ENCODE measurements at places on chromosomes 2 and 18. TPM values are rescaled to one million over a fixed set of nuclear protein-coding genes. Genes with fewer than 3 reads are reported as not detected.

DNA sequence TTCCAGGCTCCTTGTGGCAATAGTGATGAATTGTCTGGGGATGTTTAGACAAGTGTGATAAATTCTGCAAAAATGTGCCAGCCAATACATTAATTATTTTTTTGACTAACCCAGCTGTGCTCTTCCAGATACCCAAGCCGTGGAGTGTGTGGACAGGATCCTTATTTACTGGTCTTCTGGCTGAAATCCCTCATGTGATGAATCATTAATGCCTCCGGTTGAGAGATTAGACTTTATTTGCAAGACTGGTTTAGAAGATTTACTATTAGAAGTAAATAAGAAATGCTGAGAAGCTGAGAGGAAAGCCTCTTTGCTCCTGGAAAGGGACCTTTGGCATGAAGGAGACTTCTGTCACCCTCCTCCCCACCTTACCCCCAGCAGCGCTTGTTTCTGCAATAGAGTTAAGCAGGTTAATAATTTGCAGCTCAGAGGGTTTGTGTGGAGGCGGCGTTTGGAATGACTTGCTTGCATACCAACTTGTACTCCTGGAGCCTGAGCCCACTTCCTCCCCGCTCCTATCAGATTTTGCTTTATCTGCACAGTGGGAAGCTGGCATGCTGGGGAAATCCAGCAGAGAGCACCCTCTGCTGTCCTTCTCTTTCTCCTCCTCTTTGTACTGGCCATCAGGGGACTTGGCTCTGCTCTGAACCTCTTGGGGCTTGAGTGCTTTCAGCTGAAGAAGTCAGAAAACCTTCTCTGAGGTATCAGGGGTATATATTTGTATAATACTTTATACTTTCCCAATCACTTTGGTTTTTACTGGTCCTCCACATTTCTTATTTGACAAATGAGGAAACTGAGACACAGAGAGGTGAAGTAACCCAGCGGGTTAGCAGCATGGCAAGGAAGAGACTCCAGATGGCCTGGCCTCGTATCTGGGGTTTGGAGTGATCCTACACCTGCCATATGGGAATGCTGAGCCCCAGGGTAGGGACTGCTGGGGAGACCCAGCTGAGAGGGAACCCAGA is 16.3 kb downstream of the SLC3A1 start:
- DNase-seq, result peak; percentile 5

GRCh38 chr2:159613091-159613490 is 3.3 kb downstream of the BAZ2B start:
- no peak for DNase-seq

DNA sequence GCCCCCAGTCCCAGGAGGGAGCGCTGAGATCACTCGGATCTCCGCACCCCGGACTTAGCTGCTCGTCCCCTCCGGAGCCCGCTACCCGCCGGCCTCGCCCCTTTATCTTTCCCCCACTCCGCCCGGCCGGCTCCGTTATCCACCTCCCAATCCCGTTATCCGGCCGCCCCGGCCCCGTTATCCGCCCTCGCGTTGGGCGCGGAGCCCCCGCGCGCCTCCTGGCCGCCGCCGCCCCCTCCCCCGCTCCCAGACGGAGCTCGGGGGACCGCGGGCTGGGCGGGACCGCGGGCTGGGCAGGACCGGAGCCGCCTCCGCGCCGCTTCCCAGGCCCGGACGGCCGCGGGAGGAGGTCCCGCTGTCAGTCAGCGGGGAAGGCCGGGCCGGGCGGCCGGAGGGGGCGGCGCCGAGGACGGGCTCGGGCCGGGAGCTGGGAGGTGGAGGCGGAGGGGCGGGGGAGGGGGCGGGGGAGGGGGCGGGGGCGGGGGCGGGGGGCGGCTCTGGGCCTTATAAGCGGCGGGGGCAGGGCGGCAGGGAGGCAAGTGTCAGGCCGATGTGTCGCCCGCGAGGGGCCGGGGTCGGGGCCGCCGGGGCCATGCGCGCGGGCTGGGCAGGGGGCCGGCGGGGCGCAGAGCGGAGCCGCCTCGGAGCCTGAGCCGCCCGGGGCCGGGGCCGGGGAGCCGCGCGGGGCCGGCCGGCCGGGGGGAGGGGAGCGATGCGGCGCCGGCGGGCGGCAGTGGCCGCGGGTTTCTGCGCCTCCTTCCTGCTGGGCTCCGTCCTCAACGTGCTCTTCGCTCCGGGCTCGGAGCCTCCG is at the start of gene PKDCC:
Gene PKDCC (plus strand): TSS at position 534 of the 811 bp plus-strand sequence. CDS start 179 bp downstream, at position 713.
- DNase-seq, result no peak

DNA sequence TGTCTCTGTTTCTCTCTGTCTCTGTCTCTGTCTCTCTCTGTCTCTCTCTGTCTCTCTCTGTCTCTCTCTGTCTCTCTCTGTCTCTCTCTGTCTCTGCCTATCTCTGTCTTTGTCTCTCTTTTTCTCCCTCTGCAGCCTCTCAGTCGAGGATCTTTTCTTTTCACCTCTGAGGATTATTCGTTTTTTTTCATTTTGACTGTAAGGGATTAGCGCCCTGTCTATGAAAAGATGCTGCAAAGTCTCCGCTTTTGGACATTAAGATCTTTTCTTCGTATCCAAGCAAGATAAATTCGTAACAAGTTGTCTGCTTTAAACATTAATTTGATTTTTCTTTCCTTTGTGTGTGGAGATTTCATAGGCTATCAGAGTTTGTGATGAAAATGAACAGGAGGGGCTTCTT is 191.2 kb upstream of the TPO start:
- no peak for DNase-seq

DNA sequence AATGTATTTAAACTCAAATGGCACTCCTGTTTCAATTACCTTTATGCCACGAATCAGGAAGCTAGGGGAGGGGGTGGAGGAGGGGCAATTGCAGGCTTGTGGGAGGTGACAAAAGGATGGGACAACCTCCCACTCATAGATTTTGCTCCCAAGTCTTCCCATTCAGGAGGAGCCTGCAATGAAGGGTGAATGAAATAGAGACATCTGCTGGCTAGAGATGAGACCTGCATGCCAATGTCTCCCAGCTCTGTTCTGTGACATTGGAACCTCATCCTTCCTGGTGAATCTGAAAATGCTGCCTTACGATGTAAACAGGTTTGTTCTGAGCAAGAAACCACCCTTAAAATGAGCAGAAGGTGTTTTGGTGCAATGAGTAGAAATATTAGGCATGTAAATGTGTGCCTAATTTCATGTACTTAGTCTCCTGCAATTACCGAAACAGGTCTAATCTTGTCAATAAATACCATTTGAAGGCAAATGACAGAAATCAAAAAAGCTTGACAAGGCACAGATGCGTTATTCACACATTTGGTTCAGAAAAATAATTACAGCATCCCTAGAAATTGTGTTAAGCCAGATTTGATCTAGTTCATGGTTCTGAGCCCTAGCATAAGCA is 2.7 kb upstream of the PID1 start:
- DNase-seq, result peak; percentile 5

DNA sequence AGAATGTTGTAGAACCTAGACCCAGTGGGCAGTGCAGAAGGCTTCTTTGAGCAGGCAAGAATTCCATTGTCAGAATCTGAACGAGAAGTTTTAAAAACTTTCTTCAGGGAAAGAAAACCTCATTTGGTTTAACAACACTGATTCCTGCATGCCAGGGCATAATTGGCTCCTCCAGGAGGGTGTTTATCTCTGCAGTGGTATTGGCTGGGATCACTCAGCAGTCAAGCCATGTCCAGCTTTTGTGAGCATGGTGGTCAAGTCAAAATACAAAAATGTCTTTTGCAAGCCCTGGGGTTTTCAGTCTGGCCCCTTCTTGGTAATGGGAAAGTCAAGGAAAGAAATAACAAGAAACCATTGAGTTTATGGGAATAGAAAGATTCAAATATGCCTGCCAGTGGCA is 28.3 kb downstream of the FHOD3 start:
- DNase-seq, result no peak

GRCh38 chr2:141423124-141423523 is 707.7 kb downstream of the LRP1B start:
- DNase-seq, result no peak

DNA sequence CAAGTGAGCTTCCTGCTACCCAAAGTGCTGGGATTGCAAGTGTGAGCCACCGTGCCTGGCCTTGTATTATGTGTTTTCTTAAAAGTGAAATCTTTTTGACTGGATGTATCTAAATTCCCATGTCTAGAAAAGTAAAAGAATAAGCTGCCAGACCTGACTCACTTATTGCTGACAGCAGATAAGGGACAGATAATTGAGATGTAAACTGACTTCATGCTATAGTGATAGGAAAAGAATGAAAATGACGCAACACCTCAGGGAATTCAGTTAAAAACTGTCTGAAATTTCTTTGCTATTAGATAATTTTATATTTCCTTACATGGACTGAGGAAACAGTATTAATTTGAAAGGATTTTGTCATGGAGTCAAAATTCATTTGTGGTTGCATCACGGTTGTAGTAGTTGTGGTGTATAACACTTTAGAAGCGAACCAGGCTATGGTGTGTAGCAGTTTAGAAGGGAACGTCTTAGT is 19.4 kb downstream of the TTC27 start:
- DNase-seq, result no peak

- no peak for DNase-seq
Measured at GRCh38 chr18:62651276-62652056, 63.9 kb upstream of the PHLPP1 start.

GRCh38 chr2:160794926-160795325 is 301.3 kb upstream of the RBMS1 start:
- no peak for DNase-seq

DNA sequence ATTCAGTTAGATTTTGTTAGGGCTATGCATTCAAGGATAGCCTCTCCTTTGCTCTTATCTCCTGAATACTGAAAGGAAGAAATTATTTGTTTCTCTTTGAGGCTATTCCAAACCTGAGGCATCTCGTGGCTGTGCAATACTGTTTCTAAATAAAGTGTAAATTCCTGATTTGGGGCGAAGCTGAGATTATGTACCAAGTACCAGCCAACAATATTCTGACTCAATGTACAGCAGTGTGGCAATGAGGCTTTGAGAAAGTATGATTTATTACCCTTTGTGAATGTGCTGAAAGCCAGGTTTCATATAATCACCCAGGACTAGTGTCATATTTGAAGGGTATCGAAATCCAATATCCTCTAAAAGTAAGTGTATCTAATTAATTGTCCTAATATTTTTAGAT is 113.5 kb downstream of the MEIS1 start:
- DNase-seq, result no peak

GRCh38 chr2:239399433-239399920 is 1.3 kb downstream of the HDAC4 start:
- DNase-seq, result peak; percentile 56

- DNase-seq, result no peak
Measured at GRCh38 chr2:159942146-159942545, 120.3 kb downstream of the PLA2R1 start.

DNA sequence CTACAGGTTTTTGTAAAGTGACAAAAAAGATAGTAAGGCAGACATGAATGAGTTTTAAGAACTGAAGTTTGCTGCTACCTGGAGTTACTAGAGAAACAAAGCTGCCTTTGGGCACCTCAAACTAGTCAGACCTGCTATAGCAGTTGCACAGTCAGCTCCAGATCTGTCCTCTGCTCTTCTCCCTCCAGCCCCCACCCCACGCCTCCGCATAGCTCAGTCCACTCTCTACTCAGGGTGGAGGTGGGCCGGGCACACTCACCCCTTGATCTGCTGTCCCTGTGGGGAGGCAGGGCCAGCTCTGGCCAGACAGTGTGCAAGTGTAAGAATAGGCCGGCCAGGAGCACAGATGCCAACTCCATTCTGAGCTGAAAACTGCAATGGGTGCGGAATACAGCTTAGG is 4.1 kb downstream of the SERTAD2 start:
- no peak for DNase-seq

- no peak for DNase-seq
Measured at GRCh38 chr18:62928326-62928725, 213.0 kb downstream of the PHLPP1 start.

GRCh38 chr18:58338961-58339592 is 289.8 kb downstream of the ALPK2 start:
- DNase-seq, result no peak

DNA sequence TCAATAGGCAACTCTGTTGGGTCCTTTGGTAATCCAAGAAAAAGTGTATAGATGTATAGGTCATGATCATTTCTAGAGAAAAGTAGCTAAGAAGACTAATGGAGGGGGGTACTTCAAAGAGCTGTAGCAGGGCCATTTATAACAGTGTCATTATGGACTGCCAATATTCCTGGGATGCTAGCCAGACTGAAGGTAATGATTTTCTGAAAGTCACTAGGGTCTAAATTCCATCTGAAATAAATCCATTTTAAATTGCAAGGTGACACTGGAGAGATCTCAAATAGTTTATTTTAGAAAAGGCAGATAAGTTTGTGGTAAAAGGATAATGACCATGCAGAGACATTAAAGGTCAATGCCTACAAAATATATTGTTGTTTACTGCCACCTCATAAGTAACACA is 4.5 kb upstream of the SPC25 start:
- no peak for DNase-seq

GRCh38 chr18:10271481-10271880 is 183.0 kb upstream of the APCDD1 start:
- no peak for DNase-seq

- DNase-seq, result peak; percentile 42
Measured at GRCh38 chr18:22168360-22168921, 948 bp upstream of the GATA6 start.

- no peak for DNase-seq
Measured at GRCh38 chr2:122960759-122961641, 1064.1 kb upstream of the CNTNAP5 start.

DNA sequence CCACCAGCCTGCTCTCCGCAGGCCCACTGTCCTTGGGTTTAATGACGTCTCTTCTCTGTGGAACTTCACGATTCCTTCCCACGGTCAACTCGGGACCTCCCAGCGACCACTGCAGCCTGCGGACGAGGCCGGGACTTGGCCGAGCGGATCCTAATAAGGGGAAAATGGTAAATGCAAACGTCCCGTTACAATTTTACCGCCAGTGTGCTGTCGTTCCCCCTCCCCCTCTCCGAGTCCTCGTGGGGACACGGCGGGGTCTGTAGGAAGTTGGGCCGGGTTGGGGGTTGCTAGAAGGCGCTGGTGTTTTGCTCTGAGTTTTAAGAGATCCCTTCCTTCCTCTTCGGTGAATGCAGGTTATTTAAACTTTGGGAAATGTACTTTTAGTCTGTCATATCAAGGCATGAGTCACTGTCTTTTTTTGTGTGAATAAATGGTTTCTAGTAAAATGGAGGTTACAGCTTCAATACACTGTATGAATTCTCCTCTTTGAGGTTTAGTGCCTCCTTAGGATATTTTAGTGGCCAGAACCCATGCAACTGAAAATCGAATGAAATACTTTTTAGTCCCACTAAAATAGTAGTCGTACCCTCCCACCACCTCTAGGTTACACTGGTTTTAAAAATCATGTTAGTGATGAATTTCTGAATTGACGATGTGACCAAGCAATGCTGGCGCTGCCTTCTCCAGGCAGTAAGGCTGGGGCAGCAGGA is 2.3 kb downstream of the HOXD11 start:
- no peak for DNase-seq

The FBXO36 gene
- 2.0 TPM for total RNA-seq

The ERBB4 gene
- not detected for total RNA-seq

The TEKT4 gene
- not detected for total RNA-seq

The CDK15 gene
- not detected for total RNA-seq

The OST4 gene
- 257 TPM for total RNA-seq

The UGT1A4 gene
- total RNA-seq, result not detected

All from activated CD8-positive, alpha-beta T cell treated with anti-CD3 and anti-CD28 coated beads for 36 hours (primary cell).